ENCODE measurements at places on chromosomes 6 and 20.

GRCh38 chr6:22113026-22113766, 183.6 kb downstream of the PRL start:
- DNase-seq: no peak

DNA sequence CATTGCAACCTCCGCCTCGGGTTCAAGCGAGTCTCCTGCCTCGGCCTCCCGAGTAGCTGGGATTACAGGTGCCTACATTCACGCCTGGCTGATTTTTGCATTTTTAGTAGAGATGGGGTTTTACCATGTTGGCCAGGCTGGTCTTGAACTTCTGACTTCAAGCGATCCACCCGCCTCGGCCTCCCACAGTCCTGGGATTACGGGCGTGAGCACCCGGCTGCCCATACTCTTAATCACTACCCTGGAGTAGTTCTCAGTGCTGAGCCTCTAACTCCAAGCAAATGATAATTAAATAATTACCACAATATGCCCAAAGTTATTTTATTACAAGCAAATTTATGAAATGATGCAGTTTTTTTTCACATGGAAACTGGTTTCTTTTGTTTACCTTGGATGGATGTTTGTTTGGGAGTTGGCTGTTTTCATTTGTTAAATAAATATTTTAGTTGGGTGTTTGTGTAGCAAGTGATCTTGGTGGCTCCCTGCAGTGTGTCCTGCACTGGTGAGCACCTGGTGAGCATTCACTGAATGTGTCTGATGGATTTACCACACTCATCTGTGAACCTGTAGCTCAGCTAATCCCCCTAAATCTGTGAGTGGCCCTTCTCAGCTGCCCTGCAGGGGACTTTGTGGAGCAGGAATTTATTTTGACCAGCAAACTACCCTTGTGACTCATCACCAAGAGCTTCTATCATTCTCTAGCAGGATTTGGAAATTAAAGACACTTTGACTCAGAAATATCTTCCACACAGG, 36.9 kb downstream of the UTRN start:
- no peak for DNase-seq

DNA sequence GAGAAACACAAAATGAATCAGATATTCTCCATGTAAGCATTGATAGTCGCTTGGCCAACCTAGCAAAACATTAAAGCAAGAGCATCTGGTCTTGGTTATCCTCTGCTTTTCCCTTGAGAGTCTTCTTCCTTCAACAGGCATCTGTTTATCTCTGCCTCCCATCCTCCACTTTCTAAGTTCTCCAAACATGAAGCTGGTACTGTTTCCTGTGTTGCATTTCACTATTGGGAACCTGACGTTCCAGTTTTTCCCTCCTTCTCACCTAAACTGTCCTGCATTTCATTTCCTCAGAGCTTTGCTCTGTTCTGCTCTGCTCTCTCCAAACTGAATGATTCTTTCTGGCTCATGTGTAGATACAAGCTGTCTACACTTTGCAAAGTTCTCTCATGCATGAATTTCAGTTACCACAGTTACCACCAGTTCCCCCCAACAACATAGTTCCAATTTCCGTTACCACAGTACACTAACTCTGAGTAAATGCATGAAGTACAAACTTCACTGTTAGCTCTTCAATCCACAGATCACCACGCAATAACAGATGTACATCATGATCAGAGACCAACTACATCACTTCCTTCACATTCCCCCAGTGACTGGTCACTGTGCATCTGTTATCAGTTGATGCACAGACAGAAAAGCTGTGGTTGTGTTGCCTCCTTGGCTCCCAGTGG, 86.7 kb upstream of the F13A1 start:
- no peak for DNase-seq

DNA sequence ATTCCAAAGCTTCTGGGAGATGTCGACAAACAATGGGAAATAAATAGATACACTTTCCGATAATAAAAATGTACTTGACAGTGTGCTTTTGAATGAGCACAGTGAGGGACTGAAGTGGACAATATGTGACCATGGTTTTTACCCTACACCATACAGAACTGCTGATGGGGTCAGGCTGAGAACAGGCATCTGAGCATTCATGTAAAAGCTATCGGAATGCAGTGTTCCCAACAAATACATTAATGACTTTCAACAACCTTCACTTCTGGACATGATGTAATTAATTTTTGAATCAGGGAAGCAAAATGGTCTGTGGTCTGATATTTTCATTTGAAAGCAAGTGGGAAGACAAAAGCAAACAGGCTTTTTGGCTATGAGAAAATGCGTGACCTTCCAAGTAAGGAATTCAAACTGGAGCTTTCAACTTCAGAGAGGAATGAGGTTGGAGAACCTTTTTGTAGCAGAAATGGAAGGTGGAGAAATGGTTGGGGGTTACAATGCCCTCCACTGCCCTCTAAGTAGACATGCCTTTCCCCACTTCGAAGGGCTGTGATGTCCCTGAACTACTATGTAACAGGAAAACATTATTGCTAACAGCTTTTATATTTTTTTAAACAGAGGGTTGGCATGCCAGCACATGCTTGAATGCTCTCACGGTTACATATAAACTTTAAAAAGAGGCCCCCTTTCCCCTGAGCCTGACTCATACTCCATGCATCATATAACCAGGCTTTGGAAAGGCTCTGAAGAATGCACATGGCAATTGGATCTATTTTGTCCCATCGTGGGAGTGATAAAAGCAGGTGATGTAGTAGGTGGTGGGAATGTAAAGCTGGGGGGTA, 203.5 kb upstream of the CITED2 start:
- no peak for DNase-seq

- no peak for DNase-seq
Observed at GRCh38 chr6:11236076-11236750, 3.7 kb upstream of the NEDD9 start.

DNA sequence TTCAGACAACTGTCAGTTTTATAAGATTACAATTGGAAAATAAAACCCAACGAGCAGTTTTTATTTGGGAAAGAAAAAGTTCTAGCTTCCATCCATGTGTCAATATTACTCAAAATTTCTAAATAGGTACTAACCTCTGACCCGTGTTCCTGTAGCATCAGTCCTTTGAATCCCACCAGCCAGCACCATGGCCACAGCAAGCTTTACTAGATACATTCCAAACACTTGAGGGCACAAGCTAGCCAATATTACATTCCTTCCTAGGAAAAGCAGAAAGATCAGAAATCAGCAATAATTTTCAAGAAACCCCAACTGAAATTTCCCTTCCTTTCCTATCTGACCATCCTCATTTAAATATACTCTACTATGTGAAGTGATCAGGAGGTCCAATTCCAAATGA, 19.2 kb downstream of the ASF1A start:
- no peak for DNase-seq

- DNase-seq: no peak
Observed at GRCh38 chr20:13228771-13229170, 7.7 kb downstream of the ISM1 start.
